CD4-positive, CD25-positive, alpha-beta regulatory T cell (primary cell): ENCODE measurements at places on chromosomes 1 and 21. TPM values are rescaled to one million over a fixed set of nuclear protein-coding genes. Genes with fewer than 3 reads are reported as not detected.

Gene RNF186
- not detected for total RNA-seq

Gene LYSMD1
- total RNA-seq, result 0.54 TPM

GRCh38 chr1:18104546-18105100 is 3.0 kb upstream of the IGSF21 start:
- DNase-seq, result no peak

GRCh38 chr21:27582948-27583430 is 616.1 kb upstream of the ADAMTS5 start:
- no peak for DNase-seq

- DNase-seq, result no peak
Observed at GRCh38 chr1:229674042-229674441, 48.0 kb downstream of the URB2 start.
